ENCODE measurements at places on chromosomes 7 and 10.

- DNase-seq: no peak
Measured at GRCh38 chr7:134284952-134285351, 31.8 kb downstream of the SLC35B4 start.

GRCh38 chr7:47347346-47347745, 234.6 kb downstream of the TNS3 start:
- DNase-seq: no peak

DNA sequence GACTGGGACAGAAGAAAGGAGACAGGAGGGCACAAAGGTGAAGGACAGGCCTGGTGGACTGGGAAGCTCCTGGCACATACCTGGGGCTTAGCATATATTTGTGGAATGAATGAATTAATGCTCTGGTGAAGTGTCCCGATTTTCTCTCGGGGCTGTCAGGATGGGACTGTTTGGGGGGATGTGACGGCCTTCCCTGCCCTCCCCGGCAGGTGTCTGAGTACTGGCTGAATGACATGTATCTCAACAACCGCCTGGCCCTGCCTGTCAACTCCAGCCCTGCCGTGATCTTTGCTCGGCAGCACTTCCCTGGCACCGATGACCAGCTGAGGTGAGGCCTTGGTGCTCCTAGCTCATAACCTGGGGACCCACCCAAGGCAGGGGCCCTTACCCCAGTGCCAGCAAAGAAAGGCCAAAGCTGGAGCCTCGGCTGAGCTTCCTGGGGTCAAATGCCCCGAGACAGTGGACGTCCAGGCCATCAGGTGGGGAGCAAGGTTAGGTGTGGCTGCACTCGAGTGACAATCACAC, 6.5 kb downstream of the CHAT start:
- DNase-seq: no peak

DNA sequence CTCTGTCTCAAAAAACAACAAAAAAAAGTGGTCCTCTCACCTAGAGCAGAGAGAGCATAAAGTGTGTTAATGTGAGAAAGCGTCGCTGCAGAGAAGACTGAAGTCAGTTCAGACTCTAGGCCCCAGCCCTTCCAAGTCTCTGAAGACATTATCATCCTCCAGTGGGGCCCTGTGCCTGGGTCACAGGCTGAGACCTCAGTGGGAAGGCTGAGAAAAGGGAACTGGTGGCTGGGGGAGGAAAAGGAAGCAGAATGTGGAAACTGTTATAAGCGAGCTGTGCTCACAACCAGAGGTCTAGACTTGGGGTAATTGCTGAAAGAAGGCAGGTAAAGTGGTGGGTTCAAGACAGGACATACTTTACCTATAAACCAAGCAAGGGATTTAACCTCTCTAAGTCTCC, 4.9 kb upstream of the RRP12 start:
- no peak for DNase-seq

DNA sequence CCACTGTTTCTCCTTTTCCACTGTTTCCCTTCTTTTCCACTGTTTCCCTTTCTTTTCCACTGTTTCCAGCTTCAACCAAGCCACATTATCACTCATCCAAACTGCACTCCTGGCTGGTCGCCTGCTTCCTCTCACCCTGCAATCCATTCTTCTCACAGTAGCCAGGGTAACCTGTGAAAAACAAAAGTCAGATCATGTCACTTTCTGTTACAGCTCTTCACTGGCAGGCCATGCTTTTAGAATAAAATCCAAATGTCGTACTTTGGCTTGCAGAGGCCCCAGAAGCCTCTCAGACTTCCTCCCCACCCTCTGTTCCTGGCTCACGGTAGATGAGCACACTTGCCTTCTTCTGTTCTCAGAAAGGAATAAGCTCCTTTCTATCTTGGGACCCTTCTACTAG, 33.9 kb downstream of the STARD3NL start:
- no peak for DNase-seq

- DNase-seq: no peak
Measured at GRCh38 chr7:85336086-85336485, 149.2 kb upstream of the SEMA3D start.

- no peak for DNase-seq
Measured at GRCh38 chr10:5956146-5956936, 21.0 kb downstream of the IL15RA start.

DNA sequence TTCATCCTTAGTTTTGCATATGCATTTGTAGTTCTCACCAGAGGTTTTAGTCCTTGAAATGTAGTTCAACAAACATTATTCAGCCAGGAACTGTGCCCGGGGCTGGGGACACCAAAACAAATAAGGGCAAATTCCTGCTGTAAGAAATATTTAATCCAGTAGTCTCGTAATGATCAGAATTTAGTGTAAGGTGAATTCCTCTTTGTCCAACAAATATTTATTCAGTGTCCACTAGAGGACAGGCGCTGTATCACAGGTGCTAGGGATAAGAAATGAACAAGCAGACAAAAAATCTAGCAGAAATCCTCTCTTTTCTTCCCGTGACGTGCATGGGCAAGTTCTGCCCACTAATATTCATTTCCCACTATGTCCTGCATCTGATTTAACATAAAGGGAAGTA, 17.6 kb downstream of the LGI1 start:
- no peak for DNase-seq

DNA sequence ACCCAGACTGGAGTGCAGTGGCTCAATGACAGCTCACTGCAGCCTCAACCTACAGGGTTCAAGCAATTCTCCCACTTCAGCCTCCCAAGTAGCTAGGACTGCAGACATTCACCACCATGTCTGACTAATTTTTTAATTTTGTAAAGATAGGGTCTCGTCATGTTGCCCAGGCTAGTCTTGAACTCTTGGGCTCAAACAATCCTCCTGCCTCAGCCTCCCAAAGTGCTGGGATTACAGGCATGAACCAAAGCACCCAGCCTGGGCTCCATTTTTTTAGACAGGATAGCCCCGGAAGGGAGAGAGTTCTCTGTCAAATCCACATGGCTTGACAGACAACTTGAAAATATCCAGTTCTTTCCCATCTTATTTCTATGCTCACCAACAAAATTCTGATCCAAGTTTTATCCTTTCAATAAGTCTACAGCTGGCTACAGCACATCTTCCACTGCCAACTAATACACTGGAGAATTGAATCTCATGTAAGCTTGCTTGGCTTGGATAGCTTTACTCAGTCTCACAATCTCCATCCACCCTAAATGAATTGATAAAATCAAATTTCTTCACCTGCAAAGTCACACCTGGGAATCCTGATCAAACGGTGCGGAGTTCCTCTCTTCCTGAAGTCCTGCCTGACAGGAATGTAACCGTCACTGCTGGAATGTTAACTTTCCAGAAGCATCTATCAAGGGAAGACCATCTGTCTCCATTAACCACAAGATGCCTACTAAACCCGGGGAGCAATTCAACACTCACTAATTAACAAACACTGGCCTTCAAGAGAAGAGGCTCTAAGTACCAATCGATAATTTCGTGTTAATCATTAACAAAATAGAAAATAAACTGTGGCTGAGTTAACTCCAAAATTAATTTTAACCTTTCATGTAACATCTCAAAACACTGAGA, 239.7 kb upstream of the MKLN1 start:
- no peak for DNase-seq

- DNase-seq: no peak
Measured at GRCh38 chr7:30200591-30200990, 65.8 kb downstream of the MTURN start.

DNA sequence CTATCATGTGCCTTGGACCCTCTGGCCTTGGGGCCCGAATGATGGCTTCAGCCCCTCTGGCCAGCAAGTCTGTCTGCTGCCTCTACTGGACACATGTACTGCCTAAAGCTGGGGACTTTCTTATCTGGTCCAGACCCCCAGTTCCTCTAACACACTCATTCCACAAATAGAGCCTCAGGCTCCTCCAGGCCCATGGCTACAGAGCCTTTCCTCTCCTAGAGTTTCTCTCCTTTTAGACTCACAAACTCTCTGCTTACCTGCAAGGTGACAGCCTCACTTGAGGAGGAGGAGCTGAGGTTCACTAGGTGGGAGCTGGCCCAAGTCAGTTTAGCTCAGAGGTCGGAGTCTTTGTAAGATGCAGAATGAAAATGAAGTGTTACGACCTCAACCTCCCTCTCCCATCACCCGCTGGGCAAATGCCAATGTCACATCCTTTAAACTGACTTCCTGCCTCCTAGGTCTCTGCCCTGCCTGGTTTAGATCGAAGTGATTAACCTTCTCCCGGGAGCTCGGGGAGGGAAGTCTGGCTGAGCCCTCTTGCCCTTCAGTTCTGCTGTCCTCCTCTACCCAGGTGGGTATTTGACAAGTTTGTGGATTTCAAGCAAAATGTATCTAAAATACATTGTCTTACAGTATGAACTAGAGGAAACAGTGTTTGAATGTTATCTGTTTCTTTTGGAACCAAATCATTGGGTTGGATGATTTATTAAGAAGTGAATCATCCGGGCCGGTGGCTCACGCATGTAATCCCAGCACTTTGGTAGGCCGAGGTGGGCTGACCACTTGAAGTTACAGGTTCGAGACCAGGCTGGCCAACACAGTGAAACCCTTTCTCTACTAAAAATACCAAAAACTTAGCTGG, 71.9 kb upstream of the TNS3 start:
- no peak for DNase-seq

DNA sequence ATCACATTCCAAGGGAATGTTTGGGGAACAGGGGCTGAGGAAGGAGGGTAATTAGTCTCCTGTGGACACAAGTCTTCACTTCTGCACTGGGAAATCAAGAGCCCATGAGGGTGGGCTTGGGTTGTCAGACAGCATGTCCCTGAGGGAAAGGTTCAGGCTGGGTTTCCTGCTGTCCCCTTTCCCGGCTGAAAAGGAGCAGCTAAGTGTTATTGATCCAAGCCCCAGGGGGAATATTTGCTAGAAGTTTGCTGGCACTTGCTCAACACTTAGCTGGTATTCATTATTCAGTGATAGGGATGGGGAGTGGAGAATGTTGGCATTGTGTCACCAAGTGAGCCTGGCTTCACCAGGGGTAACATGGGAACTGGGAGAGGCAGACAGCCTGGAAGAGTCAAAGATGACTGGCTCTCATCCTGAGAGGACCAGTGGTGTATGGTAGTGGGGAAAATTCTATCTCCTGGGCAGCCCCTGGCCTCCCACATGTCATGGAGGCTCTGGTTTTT, 344.4 kb upstream of the PODXL start:
- no peak for DNase-seq

GRCh38 chr10:128055061-128055868, 71.0 kb downstream of the MKI67 start:
- no peak for DNase-seq

DNA sequence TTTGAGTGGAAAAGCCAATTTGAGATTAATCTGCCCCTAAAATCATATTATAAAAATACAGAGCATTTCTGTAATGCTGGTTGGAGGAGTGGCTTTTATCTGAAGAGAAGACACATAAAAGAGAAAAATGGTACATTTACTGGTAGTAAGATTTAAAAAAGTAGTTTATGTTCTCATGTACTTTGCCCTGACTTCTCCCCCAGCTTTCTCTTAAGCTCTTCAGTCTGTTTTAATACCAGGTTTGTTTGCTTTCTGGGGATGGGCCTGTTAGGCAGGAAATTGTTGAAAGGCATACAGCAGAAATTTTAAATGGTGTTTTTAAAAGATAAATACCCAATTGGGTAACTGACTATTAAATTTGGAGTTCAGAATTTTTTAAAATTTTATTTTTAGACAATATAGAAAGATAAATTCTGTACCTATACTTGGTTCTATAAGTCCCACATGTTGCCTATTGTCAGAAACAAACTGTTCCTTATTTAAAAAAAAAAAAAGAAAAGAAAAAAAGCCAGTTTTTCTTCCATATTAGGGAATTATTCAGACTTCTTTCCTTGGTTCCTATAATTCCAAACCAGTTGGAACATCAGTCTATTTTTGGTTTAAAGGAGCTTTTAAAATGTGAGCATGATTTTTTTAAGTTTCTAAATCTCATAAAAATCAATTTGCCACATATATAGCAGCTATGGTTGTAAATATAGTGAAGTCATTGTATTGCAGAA, 136.6 kb downstream of the ARID5B start:
- DNase-seq: no peak

- no peak for DNase-seq
Measured at GRCh38 chr10:5896208-5897052, 6.4 kb downstream of the FBH1 start.

- peak; percentile 88 for DNase-seq
Measured at GRCh38 chr7:24755541-24756407, 1.5 kb downstream of the GSDME start.

DNA sequence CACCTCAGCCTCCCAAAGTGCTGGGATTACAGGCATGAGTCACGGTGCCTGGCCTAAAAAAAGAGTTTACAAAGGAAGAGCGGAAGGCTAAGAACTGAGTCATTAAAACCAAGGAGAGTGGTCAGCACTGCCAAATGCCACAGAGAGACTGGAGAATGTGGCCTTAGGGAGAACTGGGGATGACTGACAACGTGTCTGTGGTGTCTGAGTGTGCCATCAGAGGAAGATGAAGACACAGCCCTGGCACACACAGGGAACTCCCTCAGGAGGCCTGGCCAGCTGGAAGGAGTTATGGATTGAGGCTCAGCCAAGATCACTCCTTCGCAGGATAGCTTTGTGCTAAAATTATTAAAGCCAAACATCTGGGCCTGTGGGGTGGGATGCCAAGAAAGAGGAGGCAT, 3.9 kb upstream of the INA start:
- DNase-seq: no peak

DNA sequence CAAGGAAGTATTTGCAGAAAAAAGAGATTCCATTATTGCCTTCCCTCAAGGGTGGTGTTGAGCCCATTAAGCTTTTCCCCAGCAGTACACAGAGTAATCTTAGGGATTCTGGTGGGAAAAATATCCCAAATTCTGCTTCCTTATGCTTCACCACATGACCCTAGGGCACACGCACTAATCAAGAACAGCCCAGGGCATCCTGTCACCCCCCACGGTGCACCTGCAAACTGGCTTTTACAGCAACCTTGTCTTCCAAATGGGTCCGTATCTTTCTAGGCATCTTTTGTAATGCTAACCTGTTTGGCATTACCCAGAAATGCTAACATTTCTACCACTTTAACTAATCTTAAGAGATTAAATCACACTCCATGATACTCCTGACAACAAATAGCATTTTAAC, 926 bp upstream of the C7orf33 start:
- no peak for DNase-seq

GRCh38 chr7:7274782-7275181, 92.4 kb downstream of the C1GALT1 start:
- no peak for DNase-seq

DNA sequence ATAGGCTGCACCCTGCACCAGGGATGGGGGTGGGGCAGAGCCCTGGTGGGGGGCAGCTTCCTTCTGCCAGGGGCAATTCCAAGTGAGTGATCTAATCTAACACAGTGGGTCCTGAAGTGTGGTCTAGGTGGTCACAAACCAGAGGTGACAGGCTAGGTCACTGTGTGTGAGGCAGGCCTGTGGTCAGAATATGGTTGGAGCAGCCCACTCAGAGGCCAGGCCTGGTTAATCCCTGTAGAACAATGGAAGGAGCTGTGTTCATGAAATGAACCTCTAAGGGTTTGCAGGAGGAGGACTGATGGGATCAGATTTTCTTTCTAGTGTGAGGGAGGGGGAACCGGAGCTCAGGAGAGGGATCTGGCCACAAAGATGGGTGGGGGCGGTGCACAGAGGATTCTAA, 10.0 kb upstream of the TSPAN14 start:
- no peak for DNase-seq

GRCh38 chr10:112820320-112820719, 129.7 kb upstream of the TCF7L2 start:
- no peak for DNase-seq

Measured in GM12865 (cell line).